Activated CD8-positive, alpha-beta memory T cell treated with anti-CD3 and anti-CD28 coated beads for 4 hours (primary cell): ENCODE measurements at places on chromosomes 4 and X.

- DNase-seq: no peak
Observed at GRCh38 chr4:47704693-47705325, 133.1 kb downstream of the CORIN start.

- no peak for DNase-seq
Observed at GRCh38 chr4:128350449-128351045, 62.9 kb upstream of the PGRMC2 start.

DNA sequence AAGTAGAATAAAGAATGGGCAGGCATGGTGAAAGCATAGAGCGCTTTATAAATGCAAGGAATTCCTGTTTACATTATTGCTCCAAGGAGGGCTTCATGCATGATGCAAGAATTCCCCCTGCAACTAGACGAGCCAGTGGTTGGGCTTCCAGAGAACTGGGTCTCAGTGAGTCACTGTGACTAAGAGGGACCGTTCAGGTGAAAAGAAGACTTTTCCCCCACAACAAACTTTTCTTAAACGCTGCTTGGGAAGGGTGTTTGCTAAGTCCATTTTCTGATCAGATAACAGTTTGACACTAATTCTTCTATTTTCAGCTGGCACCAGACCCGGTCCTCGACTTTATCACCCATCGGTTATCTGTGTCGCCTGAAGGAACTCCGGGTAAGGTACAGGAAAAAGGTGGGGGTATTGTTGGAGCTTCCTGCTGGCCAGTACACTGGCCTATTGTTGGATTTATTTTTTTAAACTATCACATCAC, 40.1 kb downstream of the LDB2 start:
- no peak for DNase-seq

- no peak for DNase-seq
Observed at GRCh38 chrX:1336948-1337779, 579 bp downstream of the IL3RA start.
